Gastrocnemius medialis (tissue), 4 donors: ENCODE measurements at places on chromosomes 3 and 15. TPM values are rescaled to one million over a fixed set of nuclear protein-coding genes. Genes with fewer than 3 reads are reported as not detected.

- DNase-seq: no peak
Observed at GRCh38 chr3:25713341-25713985, 48.8 kb upstream of the TOP2B start.

- peak; percentile 18 for DNase-seq
Observed at GRCh38 chr3:64667887-64668581, 19.8 kb downstream of the ADAMTS9 start.

DNA sequence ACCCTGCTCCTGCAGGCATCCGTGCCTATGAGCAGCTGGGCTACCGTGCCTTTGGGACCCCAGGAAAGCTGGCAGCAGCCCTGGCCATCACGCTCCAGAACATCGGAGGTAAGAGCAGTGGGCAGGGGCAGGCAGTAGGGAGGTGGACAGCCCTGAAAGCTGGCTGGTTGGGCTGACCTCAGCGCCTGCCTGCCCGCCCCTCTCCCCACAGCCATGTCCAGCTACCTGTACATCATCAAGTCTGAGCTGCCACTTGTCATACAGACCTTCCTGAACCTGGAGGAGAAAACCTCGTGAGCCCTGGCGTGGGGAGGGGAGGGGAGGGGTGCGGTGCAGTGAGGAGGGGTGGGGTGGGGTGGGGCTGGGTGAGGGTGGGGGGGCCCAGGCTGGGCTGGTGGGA, 10.5 kb downstream of the SLC38A3 start:
- no peak for DNase-seq

DNA sequence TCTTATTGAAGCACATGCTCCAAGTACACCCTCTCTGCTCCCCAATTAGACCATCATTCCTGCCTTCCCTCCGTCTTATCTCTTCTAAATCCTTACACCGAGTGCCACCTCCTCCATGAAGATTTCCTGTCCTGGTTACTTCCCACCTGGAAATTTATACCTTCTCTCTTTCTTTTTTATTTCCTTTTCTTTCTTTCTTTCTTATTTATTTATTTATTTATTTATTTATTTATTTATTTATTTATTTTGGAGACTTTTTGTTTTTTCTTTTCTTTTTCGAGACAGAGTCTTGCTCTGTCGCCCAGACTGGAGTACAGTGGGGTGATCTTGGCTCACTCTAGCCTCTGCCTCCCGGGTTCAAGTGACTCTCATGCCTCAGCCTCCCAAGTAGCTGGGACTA, 45.9 kb upstream of the ABHD2 start:
- no peak for DNase-seq

DNA sequence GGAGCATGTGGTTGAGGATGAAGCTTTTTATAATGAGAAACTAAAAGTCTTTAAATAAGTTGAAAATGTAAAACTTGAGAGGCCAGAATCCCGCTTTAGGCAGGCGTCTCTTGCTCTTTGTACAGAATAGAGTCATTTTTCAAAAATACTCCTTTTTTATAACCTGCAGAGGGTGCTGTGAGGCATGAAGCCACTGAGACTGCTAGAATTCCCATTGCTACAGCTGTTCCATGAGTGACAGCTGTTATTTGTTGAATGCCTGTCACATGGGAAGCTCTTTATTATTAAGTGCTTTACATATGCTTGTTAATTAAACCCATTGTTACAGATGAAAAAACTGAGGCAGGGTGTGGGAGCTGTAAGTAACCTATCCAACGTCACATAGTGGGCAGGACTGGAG, 18.5 kb downstream of the MINAR1 start:
- no peak for DNase-seq

GRCh38 chr15:35705884-35706585, 160.1 kb upstream of the DPH6 start:
- peak; percentile 42 for DNase-seq

The ITIH3 gene
- 0.71 TPM for total RNA-seq

The ZWILCH gene
- 2.5 TPM for total RNA-seq

- no peak for DNase-seq
Observed at GRCh38 chr3:43031889-43032545, 52.9 kb downstream of the GASK1A start.

DNA sequence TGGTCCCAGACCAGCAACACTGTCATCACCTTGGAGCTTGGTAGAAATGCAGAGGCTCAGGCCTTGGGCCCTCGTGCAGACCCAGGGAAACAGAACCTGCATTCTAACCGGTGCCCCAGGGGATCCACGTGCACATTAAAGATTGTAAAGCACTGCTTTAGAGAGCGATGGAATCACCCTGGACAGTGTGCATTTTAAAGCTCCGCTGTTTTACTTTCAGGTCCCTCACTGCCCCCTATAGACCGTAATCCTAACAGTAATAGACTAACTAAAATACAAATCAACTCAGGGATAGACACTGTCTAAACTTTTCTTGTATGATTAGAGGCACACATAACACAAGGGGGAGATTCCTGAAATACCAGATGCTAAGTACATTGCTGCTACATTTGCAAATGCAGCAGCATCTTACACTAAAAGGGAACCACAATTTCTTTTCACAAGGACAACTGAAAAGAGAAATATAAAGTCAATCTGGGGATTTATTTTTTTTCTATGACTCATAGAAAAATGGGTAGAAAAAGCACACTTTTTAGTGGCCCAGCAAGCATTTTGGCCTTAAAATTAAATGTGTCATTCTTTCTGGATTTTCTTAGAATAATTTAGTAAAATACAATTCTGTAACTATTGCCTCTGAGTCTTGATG, 10.5 kb upstream of the SH3GL3 start:
- no peak for DNase-seq

GRCh38 chr3:152760591-152760990, 74.3 kb upstream of the P2RY1 start:
- DNase-seq: no peak

GRCh38 chr15:59830098-59830497, 141.0 kb upstream of the BNIP2 start:
- no peak for DNase-seq

DNA sequence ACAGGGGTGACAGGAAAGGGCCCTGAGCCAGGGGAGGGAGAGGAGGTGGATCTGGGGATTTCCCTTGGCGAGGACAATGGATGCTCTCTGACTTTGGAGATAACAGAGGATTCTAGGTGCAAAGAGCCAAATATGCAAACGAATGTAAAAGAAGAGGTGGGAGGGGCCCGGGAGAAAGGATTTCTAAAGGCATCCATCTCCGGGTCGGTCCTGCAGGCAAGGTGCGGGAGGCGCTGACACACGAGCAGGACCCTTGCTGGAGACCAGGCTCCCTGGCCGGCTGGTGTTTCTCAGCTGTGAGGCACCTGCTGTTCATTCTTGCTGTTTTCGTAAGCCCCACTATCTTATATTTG, 115.2 kb upstream of the TLE3 start:
- no peak for DNase-seq

GRCh38 chr3:145224886-145225285, 936.1 kb downstream of the PLOD2 start:
- no peak for DNase-seq

The CKMT1A gene
- not detected for total RNA-seq
